Activated CD8-positive, alpha-beta memory T cell treated with anti-CD3 and anti-CD28 coated beads for 48 hours (primary cell): ENCODE measurements at places on chromosomes 7 and 10.

DNA sequence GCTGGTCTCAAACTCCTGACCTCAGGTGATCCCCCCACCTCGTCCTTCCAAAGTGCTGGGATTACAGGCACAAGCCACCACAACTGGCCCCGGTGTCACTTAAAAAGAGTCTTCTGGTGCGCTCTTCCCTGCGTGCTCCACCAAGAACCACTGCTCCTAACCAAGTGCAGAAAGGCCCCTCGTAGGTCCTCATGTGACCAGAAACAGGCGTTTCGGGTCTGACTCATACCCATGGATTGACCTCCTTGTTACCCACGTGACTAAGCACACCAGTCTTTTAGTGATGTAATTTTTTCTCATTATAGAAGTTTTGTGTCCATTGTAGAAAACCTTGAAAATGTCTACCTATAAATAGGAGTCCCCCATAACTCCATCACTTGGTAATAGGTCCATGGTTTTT, 13.9 kb downstream of the FKBP6 start:
- DNase-seq: no peak

DNA sequence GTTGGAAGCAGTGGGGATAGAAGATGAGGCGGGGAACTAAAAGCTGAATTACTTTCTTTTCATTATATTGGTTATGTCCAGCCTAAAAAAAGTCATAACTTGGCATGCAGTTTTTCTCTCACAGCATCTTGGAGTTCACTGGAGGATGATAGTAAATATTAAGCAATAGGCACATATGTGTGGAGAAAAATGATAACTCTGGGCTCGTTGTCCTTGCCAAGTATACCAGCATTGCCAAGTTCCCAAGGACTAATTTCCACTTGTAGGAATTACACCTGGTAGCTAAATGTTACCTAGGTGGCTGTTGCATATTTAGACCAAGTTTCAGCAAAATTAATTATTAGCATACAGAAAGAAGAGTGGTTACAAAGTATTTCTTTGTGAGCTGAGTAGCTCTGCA, 1007.6 kb downstream of the ANKRD7 start:
- DNase-seq: no peak

DNA sequence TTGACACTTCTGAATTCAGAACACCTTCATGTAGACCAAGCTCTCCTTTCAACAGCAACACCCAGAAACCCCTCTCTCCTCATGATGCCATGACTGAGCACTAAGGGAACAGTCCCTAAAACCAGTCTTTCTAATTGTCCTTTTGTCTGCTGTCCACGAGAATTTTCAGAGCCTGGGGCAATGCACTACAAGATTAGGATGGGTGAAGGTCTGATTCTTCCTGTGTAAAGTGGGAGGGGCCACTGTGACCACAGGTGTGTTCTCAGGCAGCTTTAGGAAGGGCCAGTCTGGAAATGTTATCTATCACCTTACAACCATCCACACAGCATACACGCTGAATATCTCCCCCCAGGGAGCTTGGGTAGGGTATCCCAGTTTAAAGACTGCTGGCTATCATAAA, 7.9 kb downstream of the PAXIP1 start:
- DNase-seq: no peak

DNA sequence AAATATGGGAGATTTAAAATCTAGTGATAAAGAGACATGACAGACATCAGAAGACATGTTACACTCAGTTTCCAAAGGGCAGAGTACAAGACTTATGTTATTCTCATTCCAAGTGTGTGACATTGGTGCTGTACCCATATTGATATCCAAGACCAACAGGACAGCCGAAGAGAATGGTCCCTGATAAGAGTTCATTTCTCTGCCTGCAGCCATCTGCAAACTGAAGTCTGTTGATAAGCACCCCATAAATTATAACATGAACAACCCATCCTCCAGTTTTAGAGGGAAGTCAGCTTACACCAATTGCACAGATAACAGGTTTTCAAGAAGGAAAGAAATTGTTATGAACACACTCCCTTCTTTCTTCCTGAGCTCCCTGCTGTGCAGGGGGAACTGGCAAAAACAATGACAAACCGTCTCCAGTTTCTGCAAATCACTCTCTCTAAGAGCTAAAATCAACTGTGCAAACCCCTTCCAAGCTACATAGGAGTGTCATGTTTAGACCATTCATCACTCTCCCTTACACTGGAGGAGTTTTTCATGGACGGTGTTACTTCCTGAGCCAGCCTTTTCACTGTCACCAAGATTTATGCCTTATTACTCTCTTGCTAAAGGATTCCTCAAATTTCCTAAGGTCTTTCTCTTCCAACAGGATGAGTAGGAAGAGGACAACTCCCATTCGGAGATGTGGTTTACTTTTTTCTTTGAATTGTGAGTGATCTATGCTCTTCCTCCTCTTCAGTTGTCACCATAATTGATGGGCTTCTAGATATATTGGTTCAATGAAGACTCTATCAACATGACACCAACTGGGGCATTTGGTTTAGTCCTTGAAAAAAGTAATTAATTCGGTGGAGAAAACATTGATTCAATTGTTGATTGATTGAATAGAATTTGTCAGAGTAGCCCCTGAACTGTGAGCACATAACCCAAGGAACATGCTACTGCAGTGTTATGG, 80.3 kb upstream of the FAM171A1 start:
- no peak for DNase-seq

DNA sequence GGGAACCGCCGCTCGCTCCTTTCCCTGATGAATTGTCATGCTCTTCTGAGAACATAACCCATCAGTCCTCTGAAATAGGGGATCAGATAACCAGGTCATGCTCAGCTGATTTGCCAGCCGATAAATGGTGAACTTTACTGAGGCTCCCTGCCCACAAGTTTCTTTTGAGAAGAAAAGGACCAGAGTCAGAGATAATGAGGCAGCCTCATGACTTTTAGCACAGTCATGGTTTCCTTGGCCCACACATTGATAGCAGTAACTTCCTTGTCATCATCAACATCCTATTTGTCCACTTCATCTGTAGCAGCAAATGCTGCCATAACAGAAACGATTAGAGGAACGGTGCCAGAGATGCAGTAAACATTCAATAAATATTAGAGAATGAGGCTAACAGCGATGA, 509.0 kb downstream of the GATA3 start:
- DNase-seq: no peak

GRCh38 chr7:133534816-133535215, 281.9 kb downstream of the EXOC4 start:
- DNase-seq: no peak

DNA sequence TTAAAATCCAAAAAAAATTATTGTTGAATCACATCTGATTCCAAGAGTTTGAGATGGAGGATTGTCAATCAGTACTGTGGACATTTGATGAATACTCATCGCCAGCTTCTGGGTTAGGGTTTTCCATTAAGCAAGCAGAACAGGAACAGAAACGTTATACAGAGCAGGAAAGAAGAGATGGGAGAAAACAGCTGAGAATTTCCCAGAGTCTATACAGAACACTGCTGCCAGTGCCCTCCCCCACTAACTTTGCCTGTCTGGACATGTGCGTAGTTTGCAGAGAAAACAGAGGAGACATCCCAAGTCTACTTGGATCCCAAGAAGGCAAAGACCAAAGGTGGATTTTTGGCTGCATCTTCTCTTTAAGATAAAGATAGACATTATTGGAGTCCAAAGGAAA, 19.0 kb downstream of the C10orf90 start:
- no peak for DNase-seq

DNA sequence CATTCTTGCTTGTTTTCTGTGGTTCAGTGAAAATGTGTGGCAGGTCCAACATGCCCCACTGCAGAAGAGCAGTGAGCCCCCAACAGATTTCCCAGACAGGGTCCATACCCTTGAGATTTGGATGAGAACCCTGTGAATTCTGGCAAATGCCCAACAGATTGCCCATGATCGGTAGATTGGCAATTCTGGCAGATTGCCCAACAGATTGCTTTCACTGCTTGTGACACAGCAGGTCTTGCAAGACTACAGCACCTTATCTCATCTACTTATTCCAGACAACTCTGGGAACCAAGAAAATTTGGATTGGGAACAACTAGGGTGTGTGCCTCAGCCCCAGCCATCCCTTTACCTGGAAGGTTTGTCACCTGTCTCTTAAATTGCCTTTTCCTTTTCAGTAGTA, 143.7 kb upstream of the COL1A2 start:
- no peak for DNase-seq

DNA sequence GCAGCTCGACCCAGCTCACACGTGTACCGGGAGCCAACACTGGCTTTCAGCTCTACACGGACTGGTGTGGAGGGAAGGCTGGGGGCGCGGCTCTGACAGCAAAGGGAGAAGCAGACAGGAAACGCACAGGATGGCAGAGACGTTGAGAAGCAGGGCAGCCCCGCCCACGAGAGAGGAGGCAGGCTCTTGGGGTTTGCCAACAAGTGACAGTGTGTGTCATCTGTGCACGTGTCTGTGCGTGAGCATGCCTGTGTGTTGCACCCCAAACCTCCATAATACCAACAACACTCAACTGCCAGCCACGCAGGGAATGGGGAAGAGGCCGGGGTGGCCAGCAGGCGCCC, 64.4 kb upstream of the PDGFA start:
- DNase-seq: peak; percentile 59

GRCh38 chr10:114306116-114306973, 67.3 kb downstream of the VWA2 start:
- DNase-seq: no peak

GRCh38 chr10:93554760-93555432, 11.6 kb upstream of the FFAR4 start:
- DNase-seq: peak; percentile 30

DNA sequence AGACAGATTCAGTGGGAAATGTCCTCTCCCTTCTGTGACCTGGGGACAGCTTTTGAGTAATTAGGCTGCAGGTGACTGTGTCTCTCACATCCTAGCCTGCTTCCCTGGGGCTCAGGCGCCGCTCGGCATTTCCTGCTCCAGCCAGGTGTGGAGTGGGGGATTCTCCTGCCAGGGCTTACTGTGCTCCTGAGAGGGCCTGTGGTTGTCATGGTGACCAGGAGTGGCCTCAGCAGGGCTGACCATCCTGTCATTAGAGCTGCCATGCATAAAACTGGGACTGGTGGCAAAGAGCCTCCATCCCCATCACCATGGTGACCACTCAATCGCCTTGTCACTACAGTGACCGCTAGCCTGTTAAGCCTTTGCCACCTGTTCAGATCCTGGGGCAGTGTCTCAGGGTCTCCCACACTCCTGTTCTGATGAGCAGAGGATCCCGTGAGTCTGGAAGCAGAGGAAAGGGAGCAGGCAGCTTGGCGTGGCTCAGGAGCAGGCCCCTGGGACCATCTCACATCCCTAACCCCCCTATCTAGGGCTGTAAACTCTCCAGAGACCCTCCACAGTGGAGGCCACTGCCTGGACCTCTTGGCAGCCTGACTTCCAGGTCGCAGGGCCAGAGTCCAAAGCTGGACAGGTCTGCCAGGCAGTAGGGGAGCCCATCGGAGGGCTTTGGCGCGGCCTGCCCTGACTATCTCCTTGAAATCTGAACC, at the start of gene GCK:
GCK (minus strand) TSS at position 154 of the 707 bp plus-strand sequence. CDS start 486 bp downstream, outside the sequence.
- no peak for DNase-seq

- no peak for DNase-seq
Observed at GRCh38 chr10:117551330-117552155, 9.0 kb downstream of the EMX2 start.

DNA sequence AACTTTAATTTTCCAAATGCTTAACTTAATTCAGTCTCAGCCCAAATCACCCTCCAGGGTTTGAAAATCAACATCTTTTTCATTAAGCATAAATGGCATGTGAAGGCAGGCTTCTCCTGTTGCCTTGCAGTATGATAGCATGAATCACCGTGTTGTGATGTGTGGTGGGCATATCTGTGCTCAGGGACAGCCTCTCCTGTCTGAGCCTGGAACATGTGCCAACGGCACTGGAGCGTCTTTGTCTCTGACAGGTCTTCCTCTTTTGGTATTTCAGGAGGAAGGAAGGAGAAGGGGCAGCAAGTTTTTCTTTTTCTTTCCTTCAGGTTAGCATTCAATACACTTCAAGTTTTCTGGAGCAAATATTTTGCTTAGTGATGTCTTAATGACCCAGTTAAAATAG, 57.6 kb downstream of the LRGUK start:
- no peak for DNase-seq

DNA sequence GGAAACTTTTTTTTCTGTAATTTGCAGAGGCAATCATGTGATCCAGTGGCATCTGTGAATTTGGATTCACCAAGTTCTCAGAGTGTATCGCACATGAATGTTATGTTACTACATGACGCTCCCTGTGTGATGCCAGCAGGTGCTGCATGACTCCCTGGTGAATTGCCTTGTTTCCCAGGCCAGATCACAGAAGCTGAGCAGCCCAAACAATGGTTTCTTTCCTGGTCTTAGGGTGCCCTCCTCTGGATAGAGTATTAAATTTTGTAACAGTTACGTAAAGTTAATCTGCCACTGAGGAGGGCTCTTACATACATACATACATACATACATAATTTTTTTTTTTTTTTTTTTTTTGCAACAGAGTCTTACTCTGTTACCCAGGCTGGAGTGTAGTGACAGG, 3.6 kb downstream of the ZSCAN21 start:
- DNase-seq: no peak

DNA sequence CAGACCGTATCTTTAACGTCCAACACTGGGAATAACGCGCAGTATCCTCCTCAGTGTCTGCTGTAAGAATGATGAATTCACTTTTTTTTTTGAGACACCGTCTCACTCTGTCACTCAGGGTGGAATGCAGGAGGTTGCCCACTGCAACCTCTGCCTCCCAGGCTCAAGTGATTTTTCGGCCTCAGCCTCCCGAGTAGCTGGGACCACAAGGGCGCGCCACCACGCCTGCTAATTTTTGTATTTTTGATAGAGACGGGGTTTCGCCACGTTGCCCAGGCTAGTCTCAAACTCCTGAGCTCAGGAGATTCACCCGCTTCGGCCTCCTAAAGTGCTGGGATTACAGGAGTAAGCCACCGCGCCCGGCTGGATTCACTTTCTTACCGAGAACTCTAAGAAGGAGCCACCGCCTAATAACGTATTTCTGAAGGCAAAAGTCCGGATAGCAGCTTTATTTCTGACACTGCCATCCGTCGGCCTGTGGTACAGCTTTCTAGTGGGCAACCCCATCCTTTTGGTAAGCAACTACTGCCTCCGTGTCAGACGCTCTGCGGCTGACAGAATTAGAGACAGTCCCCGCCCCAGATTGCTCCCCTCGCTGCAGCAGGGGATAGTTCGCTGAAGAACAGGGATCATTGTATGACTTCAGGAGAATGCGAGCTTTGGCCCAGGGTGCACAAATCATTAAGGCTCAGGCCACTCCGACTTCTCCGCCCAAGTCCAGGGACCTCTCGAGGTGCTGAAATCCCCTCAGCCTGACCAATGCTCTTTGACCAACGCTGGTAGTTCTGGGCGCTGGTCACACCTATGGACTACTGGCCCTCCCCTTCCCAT, 662 bp downstream of the POLR3A start:
- no peak for DNase-seq

- DNase-seq: no peak
Observed at GRCh38 chr7:43588477-43589132, 5.7 kb downstream of the STK17A start.

GRCh38 chr7:150665089-150665748, 20.3 kb upstream of the GIMAP2 start:
- DNase-seq: no peak

- no peak for DNase-seq
Observed at GRCh38 chr10:114654822-114655575, 3.1 kb downstream of the ABLIM1 start.

GRCh38 chr7:16558761-16559302, 32.2 kb downstream of the LRRC72 start:
- DNase-seq: no peak

- DNase-seq: no peak
Observed at GRCh38 chr7:33444511-33444910, 315.1 kb downstream of the BBS9 start.
